ENCODE measurements at places on chromosomes 1 and 21.

- no peak for DNase-seq
These were observed 6.6 kb downstream of the CLIC4 start for GRCh38 chr1:24751833-24752232.

GRCh38 chr21:18951271-18952038 lies 547.9 kb upstream of the TMPRSS15 start:
- peak; percentile 14 for DNase-seq

DNA sequence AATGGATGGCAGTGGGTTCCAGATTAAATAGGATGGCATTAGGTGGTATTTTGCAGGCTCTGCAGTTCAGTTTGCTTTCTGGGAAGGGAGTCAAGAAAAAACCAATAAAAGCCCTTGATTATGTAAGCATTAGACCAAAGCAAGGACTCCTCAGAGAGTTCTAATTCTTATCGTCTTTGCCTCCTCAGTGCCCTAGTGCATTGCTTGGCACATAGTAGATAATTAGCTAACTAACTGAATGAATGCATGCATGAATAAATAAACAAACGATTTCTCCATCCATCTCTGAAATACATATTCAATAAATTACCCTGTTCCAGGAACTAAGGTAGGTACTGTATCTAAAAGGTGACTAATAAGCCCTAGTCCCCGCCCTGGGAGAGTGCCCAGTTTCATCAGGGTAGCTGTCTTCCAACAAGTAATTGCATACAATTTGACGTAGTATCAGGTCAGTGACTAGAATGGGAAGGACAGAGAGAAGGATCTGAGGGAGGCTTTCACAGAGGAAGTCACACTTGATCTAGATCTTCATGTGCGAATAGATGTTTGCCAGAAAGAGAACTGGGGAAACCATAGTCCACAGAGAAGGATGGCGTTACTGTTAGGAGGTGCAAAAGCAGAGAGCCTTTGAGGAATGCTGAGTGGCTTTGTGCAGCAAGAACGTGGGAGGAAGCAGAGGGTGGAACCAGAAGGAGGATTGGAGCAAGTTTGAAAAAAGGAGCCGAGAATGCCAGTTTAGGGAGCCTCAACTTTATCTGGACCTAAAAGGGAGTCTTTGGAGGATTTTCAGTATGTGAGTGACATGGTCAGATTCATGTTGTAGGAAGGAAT lies 111.4 kb downstream of the TBX19 start:
- no peak for DNase-seq

- DNase-seq, result no peak
These were observed 46.5 kb upstream of the CDC7 start for GRCh38 chr1:91454136-91454535.

- no peak for DNase-seq
These were observed 85.3 kb downstream of the PSMG1 start for GRCh38 chr21:39097981-39098380.

GRCh38 chr1:71835442-71835813 lies 446.9 kb downstream of the NEGR1 start:
- no peak for DNase-seq

DNA sequence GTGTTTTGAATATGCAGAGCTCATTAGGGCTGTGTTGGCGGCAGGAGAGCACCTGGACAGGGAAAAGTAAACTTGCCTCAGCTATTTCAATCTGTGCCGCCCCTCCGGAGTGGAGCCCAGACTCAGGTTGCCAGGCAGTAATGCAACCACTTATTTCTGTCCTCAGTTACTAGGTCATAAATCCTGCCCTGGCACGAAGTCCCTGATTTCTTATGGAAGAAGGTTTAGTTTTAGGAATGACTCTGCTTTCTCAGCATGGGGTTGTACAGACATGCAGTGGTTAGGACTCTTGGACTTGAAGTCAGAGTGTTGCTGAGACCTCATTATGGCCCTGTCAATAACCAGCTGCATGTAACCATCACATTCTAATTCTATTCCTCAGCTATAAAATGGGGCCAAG lies 98.3 kb upstream of the FGGY start:
- no peak for DNase-seq

DNA sequence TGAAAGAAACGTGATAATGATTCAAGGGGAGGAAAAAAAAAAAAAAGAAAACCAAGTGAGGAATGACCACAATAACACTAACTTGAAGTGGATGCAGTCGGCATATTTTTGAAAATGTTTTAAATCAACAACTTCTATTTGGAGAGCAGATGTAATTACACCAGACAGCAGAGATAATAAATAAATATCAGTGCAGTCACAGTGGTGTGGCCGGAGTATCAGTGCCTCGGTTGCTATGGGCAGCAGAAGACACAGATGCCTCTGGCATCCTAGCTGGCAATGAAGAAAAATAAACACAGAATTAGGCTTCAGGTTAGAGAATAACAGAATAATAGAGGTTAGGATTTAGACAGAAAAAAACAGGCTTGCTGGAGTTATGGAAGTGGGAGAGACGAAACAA lies 888.3 kb downstream of the LTN1 start:
- no peak for DNase-seq

GRCh38 chr1:23759277-23759676 lies 16.0 kb downstream of the ELOA start:
- DNase-seq, result no peak

DNA sequence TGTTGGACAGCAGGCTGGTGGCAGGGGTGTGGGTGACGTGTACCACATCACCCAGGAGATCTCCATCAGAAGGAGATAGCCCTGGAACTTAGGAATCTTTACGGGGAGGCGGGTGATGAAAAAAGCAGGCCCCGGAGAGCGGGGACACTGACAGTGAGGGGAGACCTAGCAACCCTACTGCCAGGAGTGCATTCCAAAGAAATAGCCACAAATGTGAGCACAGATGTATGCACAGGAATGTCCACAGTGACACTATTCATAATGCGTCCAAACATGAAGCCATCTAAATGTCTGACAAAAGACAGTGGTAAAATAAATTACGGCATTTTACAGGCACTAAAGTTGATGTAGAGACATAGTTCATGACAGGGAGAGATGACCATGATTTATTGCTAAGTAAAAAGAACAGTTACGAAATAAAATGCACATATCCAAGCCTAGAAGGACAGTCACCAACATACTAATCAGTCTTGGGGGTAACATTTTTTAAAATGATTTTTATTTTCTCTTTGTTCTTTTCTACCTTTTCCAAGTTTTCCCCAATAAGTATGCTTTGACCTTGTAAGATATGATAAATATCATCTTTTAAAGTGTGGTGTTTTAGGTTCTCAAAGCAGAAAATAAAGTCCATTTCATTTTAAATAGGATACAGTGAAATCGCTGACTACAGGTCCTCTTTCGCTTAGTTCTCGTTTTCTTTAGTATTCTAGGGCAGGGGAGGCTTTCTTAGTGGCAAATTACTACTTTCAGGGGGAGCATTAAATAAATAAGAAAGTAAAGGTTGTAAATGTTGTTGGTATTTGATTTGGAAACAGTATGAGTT lies 21.3 kb downstream of the CD247 start:
- no peak for DNase-seq

DNA sequence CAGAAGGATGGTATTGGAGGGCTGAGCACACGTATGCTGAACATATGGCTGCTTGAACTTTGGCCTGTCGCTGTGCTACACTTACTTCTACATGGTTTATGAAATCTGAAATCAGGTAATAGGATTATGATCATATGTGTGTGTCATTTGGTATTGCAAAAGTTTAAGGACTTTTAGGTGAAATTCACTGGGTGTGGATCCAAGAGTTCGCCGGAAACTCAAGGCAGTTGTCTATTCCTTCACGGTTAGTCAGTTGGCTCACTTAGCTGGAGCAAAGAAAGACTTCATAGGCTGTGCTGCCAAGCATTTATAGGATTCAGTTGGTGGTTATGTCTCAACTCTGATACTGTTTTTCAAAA lies 927 bp downstream of the UAP1 start:
- no peak for DNase-seq

GRCh38 chr1:82704966-82705365 lies 904.2 kb downstream of the ADGRL2 start:
- DNase-seq, result no peak

- DNase-seq, result no peak
These were observed 1166.7 kb downstream of the NCAM2 start for GRCh38 chr21:22164912-22165311.

DNA sequence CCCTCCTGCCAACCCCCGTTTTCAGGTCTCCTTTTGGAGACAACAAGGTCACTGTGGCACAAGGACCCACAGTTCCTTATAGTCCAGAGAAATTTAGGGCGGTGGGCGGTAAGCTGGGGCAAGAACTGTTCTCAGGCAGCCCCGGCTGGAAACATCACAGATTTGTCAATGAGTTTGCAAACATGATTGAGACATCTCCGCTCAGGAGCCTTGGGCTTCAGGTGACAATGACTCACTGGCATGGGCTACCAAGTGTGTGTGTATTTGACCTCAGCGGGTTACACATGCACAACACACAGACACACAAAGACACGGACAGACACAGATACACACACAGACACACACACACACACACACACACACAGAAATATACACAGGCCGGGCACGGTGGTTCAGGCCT lies 58.2 kb upstream of the ABCG1 start:
- DNase-seq, result no peak

GRCh38 chr1:56819387-56819899 lies at the start of gene FYB2:
TSS of gene FYB2 (minus strand) at chr1:56819404. CDS start at chr1:56819290, 114 bp downstream.
- DNase-seq, result no peak

DNA sequence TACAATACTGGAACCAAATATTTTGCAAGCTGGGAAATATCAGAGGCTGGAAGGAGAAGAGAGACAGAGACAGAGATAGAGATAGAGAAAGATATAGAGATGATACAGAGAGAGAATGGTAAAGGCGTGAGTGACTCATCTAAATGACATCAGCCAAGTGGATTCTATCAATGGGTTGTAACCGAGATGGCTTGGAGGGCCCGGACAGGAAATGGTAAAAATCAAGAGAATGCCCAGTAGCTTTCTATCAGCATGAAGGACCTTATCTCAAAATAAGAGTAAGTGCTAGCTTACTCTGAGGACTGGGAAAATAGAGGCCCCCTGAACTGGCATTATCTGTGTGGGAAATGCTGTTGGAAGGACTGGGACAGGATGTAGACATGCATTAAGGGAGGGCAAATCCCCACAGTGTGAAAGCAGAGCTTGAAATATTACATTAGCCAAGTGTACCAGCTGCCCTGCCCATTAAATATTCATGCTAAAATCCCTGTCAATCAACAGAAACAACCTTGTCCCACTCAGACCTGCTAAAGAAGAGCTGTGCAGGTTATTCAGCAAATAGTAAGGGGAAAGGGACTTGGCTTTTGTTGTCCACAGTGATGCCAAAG lies 76.6 kb upstream of the ZNF644 start:
- no peak for DNase-seq

GRCh38 chr1:41855713-41856112 lies 63.0 kb downstream of the HIVEP3 start:
- no peak for DNase-seq

DNA sequence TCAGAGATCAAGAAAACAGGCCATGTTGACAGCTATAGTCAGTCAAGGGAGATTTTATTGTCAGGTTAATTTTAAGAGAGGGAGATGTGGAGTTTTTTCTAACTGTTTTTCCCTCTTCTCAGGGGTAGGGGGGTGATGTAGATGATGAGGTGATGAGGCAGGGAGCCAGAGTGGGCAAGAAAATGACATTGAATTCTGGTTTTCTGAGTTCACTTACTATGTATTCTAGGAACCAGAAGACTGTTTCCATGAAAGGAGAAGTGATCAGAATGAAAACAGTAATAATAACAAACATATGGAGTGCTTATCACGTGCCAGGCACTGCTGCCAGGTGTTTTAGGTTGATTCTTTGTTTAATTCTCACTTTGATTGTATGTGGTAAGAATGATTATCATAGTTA lies 40.2 kb downstream of the CASQ2 start:
- no peak for DNase-seq

DNA sequence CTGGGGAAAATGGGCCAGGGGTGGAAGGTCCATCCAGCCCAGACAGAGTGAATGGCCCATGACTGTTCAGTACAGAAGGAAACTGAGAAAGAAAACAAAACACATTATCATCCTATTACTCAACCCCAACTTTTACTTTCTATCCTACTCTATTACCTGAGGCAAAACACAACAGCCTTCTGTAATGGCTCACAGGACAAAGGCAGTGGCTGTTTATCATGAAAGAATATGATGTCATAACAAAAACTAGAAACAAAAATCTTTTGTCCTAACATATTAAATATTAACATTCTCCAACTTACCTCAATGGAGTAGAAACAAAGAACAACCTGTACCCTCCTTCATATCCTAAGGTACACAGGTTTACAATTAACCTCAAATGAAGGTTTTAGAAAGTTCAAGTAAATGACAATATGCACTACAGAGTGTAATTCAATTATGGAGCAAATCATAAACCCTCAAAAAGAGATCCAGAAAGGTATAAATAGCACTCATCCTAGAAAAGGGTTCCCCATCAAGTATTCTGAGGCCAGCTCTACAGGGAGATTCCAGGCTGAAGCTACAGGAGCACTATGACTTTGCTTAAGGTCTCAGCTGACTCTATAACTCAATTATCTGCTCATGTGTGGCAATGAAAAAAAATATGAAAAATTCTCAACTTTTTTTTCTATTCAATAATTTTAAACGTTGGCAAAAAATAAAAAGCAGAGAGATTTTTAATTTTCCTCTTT lies 15.1 kb downstream of the ELK4 start:
- no peak for DNase-seq

- DNase-seq, result no peak
These were observed 26.3 kb downstream of the PLPP3 start for GRCh38 chr1:56553046-56553445.

GRCh38 chr1:228465571-228466146 lies 21.5 kb upstream of the RNF187 start:
- DNase-seq, result no peak

DNA sequence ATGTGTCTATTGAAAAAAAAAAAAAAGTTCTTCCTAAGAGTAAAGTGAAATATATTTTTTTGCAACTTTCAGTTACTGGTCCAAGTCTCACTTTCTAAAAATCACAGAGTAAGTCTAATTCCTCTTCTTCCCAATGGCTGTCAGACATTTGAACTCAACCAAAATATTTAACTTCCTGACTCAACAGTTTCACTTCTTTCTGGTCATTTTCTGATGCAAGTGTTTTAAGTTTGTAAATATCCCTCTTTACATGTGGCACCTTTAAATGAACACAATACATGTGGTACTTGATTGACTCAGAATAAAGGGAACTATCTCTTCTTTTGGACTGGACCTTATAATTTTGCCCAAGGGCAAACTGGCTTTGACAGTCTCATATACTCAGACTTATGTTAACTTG lies 76.7 kb downstream of the ASH1L start:
- DNase-seq, result no peak
